LoVo (cell line): ENCODE measurements at places on chromosomes 7 and 10.

DNA sequence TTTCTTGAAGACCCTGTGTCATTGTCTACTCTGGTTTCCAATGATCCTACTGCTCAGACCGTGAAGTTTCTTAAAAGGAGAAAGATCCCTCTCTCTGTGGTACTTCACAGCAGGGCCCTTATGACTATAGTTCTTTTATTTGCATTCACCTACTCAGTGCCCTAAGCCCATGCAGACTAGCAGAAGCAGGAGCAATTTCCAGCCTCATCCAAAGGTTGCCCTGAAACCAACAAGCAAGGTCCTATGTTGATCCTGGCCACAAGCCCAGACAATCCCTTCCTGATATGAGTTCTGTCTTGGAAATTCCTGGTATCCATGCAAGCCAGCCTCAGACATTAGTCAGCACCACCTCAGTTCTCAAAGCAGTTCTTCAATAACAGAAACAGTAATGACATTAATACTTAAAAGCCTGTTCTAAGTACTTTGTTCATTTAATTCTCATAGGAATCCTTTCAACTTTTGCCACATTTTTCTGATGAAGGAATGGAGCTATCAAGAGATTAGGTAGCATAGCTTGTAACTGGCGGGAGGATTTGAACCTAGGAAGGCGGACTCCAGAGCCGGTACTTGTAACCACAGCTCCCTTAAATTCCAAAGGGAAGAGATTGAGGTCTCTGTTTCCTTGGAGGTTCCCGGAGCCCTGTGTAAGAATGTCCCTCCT, 58.1 kb upstream of the ST8SIA6 start:
- DNase-seq = peak; percentile 90

DNA sequence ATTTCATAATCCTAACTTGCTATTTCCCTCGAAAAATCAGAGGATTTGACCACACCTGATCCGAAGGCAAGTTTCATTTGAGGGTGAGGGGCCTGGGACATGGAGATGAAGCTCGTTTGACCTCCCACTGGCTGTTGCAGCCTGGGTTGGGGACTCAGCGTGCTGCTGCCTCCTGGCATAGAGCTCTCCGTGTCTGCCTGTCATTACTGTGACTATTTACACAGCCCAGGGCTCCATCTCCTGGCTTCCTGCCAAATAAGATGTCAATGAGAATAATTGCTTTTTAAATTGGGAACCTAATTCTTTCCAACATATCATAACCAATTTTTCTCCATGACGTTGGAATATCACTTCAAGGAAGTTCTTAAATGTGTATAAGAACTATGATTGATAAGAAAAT, 139.3 kb upstream of the COBL start:
- peak; percentile 17 for DNase-seq

DNA sequence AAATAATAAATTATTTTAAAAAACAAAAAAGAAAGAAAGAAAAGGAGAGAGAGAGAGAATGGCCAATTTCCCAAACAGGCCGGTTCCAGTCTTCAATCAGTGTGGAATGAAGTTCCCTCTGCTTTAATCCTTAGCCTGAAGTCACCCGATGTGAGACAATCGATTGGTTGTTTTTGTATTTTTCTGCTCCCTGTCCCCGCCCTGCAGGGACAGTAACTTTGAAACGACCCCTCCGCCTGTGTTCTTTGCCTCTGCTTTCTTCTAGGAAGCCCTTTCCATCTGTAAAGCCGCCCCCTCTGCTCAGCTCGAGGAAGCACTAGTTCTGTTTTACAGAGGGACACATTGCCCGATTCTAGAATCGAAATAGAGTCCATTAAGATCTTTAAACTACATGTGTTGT, 33.4 kb downstream of the FOXL3 start:
- no peak for DNase-seq

DNA sequence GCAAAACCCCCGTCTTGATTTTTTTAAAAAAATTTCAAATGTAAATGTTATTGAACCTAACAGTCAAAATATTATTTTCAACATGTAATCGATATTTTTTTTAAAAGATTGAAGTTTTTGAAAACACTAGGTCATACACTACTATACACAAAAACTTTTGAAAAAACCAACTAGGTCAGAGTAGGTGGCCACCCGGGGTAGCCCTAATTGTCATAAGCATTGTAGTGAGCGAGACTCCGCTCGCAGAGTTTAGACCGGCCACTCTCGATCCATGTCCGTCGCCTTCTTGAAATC, 417 bp downstream of the RFC2 start:
- DNase-seq = no peak

DNA sequence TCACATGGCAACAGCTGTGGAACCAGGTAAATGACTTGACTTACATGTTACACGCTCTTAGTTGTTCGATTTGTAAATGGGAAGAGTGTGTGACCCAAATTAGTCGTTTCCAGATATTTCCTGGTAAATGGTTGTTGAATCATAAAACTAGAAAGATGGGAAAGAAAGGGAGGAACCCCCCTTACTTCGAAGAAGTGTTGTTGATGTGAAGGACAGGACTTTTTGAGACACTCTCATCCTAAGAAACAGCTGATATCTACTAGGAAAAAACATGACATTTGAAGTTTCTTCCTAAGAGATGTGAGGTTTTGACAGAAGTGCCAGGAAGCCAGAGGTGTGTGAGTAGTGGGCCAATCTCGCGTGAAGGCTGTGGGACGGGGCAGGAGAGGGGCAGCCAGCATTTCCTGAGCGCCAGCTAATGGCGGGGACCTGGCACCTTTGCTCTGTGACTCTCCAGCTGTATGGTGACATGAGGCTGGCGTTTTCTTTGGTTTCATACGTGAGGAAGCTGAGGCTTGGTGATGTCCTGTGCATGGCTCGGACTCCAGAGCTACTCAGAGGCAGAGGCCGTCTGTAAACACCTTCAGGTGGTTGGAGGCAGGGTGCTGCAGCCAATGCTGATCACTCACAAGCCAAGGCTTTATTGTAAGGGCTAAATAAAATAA, 53.7 kb downstream of the IKZF1 start:
- no peak for DNase-seq

GRCh38 chr10:56068040-56068439, 293.0 kb downstream of the ZWINT start:
- no peak for DNase-seq

DNA sequence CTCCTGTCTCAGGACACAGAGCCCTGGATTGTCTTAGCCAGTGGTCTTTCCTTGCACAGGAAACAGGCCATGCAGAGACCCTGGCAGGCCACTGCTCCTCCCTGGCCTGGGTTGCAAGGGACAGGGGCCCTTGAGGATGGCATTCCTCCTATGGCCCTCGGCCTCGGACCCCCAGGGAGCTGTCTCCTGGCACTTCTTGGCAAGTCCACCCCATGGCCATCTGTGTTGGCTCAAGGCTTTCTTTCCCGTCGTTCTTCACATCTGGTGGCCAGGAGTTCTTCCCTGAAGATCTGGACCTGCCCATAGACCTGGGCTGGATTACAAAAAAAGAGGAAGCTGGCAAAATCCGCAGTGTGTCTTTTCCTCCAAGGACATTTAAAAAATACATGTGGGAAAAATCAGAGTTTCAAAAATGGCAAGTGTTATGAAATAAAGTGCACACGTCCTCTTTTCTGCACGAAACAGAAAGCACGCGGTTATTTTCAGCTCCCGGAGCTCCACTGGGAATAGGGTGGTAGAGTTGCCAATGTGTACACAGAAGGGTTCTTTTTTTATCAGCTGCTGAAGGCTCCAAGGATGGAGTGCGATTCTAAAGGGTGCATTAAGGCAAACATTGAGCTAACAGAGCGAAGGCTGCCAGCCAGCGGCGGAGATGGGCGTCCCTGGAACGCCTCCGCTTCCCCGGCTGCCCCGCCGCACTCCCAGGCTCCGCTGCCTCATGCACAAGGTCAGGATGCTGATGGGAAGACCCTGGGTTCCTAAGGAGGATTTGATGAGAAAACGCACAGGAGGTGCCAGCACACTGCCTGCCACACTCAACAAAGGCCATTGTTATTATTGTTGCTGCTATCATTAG, 62.8 kb upstream of the FAM20C start:
- no peak for DNase-seq

GRCh38 chr7:2936891-2937580, 92.9 kb upstream of the GNA12 start:
- no peak for DNase-seq

DNA sequence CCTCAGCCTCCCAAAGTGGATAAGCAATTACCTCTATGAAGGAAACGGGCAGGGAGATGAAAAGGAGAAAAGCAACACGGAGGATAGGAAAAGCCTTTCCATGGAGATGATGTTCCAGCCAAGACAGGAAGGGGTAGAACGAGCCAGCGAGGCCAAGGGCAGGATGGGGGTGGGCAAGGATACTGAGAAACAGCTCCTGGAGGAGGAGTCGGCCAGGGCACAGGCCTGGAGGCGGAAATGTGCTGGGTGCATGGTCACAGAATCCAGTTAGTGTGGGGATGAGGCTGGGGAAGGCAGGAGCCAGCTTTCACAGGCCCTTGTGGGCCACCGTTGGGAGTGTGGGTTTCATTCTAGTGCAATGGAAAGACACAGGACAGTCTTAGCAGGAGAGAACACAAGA, 162.6 kb downstream of the JAZF1 start:
- DNase-seq = no peak

DNA sequence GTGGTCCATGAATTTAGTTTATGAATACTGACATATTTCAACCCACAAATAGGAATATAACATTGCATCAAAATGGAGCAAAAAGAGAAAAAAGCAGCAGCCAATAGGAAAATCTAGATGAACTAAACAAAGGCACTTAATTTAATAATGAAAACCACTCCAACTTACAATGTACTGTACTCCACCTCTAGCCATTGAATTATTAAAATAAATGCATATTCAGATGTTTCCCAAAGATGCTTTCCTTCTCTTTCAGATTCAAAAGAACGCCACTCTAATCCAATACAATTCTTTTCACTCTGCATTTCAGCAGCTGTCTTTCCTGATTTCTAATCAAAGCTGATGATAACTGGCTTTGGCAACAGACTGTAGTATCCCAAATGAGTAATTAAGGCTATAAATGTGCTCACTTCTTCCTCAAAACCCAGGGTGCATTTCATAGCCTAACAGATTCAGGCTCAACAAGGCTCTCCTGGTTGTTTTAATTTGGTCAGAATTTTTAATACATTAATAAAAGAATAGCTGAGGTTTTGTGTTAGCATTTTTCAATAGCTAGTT, 577.1 kb downstream of the PARD3 start:
- DNase-seq = no peak

DNA sequence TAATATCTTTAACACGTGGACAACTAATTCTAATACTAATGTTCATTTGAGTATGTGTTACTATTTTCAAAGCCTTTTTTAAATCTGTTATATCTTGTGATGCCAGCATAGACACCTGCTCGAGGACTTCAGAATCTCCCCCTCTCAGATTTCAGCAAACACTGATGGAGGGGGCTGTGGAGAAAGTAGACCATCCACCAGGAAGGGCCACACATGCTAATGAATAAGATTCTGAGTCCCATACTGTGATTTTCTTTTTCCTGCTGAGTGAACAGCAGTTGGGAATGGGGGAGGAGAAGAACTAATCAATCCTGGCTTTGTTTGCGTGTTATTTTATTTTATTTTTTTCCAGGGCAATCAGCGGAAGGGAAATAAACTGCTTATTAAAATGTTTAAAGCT, 157.9 kb upstream of the CSTF2T start:
- DNase-seq = no peak

DNA sequence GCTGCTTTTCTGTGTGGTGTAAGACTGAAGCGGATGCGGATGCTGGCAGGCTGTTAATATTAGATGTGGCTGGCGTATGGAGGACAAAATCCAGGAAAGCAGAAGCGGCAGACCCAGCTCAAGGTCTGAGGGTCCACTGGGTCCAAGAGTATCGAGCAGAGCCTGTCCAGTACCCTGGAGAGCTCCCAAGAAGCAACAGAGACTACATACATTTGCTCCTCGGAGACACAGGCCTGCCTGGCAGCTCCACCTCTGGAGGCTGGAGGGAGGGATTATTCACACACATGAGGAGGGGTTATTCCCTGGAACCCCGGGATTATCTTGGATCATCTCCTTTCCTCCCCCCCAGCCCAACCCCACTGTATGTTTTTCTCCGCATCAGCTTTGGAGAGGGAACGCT, 31.3 kb upstream of the LOXL4 start:
- no peak for DNase-seq

- DNase-seq = no peak
Observed at GRCh38 chr10:10886861-10887531, 130.7 kb upstream of the CELF2 start.

DNA sequence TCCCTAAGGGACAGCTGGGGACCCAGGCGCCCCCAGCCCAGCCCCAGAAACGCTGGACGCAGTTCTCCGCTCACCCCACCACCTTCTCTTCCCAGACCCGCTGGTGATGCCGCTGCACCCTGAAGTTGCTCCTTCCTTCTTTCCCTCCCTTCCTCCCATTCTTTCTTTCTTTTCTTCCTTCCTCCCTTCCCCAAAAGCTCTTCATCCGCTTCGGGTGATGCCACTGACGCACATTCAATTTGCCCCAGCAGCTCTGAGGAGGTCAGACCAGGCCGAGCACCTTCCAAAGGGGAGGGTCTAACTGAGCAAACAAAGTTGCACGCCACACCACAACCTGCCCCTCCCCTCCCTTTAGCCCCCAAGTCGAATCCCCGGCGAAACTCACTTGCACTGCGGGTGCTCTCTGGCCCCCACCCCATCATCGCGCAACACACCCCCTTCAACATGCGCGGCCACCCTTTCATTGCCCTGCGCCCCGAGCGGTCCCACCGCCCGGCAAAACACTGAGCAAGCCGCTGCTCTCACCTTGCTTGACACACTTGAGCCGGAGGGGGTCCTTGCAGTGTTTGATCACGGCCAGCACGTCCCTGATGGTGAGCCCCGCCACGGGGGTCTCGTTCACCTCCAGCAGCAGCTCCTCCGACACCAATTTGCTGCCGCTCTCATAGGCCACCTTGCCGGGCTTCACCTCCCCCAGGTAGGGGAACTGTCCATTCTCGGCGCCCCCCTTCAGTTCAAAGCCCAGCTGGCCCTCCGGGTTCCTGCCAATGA, 787 bp downstream of the MAGI2 start:
- no peak for DNase-seq

DNA sequence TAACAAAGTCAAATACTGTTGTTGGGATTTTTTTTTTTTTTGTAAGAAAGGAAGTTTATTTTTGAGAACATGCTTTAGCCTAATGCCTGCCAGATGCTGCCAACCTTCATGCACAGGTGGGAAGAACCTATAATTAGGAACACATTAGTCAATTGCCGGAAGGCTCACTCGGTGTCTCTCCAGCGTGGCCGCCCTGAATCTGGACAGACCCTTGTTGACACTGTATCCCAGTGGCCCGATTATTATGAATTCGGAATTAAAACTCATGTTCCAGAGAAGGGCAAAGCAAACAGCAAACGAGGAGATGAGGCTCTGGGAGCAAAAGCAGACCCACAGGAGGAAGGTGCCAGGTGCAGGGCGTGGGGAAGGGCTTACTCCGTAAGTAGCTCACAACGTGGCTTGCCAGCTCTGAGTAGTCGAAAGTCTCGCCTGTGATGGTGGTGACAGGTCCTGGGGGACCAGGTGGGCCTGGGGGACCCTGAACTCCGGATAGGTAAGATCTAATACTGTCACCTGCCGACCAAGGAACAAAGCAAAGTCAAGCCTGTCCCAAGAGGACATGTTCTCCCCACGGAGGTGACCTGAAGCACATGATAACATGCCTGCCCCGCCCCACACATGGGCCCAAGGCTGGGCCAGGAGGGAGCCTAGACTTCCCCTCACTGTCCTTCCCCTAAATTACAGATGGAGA, 48.3 kb downstream of the COL17A1 start:
- no peak for DNase-seq
